ENCODE measurements at places on chromosomes 2 and 18.

DNA sequence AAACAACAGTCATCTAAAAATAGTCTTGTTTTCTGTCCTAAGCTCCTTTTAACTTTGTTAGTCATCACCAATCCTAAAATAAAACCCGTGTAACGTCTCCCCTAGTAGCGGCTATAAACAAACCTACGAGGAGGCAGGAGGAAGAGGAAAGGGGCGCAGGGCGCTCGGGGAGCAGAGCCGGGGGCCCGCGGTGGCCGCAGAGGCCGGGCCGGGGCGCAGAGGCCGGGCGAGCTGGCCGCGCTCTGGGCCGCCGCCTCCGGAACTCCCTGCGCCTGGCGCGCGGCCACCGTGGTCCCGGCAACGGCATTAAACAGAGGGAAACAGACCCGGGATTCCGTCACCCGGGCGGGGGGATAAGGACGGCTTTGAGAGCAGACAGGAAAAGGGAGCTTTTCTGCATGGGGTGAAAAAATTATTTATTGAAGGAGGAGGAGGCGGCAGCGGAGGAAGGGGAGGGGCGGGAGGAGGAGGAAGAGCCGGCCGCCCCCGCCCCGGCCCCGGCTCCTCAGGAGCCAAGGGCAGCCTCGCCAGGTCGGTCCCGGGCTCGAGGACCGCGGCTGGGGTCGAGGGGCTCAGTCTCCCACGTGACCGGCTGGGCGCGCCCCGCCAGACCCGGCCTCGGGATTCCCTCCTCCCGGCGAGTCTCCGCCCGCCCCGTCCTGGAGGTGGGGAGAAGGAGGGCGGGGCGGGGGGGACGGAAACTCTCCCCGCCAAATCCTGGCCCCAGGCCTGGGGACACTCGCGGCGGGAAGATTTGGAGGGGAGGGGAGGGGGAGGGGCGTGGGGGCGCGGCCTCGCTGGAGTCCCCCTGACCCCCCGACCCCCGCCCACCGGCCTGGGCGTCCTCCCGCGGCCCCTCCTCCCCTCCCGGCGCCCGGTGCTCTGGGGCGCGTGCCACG lies 1.8 kb upstream of the NFATC1 start:
- DNase-seq: peak; percentile 97

GRCh38 chr2:173982918-173983317 lies 17.7 kb upstream of the SP3 start:
- DNase-seq: peak; percentile 28

- DNase-seq: no peak
Measured at GRCh38 chr2:239109041-239109927, 261.4 kb downstream of the TWIST2 start.

GRCh38 chr2:194253528-194254259 lies 1403.3 kb upstream of the SLC39A10 start:
- DNase-seq: no peak

GRCh38 chr2:238106698-238107524 lies 6.8 kb downstream of the ESPNL start:
- DNase-seq: peak; percentile 39
